ENCODE measurements at places on chromosomes 7 and 10. TPM values are rescaled to one million over a fixed set of nuclear protein-coding genes. Genes with fewer than 3 reads are reported as not detected.
A peak's percentile ranks its signal among the peaks of the same experiment; 100 is the strongest.

DNA sequence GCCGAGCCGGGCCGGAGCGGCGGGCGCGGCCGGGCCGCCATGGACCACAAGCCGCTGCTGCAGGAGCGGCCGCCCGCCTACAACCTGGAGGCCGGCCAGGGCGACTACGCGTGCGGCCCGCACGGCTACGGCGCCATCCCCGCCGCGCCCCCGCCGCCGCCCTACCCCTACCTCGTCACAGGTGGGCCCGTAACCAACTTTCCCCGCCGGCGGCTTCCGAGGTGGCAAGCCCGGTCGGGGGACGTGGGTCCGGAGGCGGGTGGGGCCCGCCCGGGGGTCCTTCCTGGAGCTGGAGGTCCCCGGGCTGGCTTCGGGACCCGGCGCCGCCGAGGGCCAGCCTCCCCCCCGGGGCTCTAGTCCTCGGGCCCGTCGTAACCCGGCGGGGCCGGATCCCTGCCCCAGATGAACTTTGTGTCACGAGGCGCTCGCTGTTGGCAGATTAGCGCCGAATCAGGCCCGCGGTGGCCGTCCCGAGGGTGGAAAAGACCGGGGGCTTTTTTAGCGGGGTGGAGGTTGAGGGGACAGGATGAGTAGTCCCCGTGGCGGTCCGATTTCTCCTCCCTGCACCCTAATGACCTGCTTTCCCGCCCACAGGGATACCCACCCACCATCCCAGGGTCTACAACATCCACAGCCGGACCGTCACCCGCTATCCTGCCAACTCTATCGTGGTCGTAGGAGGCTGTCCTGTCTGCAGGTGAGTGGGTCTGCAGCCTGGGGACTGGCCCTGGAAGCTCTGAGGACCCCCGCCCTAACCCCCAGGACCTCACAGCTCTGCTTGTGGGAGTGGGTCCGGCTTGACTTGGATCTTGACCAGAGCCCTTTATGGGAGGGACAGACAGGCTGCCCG lies 496 bp downstream of the BRI3 start:
- peak; percentile 41 for ATAC-seq

GRCh38 chr10:53379956-53380355 lies 607.4 kb upstream of the MBL2 start:
- no peak for ATAC-seq

GRCh38 chr10:3595736-3596135 lies 189.3 kb downstream of the KLF6 start:
- no peak for ATAC-seq

APBB1IP gene
- 50.4 TPM for total RNA-seq

RAPGEF5 gene
- 0.26 TPM for total RNA-seq

- no peak for ATAC-seq
These were observed at the start of gene HPSE2 for GRCh38 chr10:99235658-99236626. HPSE2 (minus strand) TSS chr10:99235852.

UPK3B gene
- 1.0 TPM for total RNA-seq

DNA sequence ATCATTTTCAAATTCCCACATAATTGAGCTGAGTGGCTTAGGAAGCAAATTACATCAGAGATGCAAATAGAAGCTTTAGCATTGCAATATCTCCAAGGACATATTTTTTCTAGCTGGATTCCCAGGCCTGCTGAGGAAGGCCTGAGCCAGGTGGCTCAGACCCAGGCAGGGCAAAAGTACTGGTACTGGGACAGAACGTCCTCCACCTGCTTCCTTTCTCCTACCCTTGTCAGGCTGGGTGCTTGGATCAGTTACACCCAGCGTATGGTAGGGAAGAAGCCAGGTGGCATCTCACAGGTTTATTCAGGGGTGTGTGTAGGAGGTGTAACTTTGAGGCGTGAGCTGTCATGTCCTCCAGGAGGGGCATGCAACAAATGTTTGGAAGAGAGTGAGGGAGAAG lies 3.0 kb upstream of the PANK1 start:
- no peak for ATAC-seq

PRRT4 gene
- total RNA-seq, result 0.45 TPM

METTL27 gene
- total RNA-seq, result 0.76 TPM

DNA sequence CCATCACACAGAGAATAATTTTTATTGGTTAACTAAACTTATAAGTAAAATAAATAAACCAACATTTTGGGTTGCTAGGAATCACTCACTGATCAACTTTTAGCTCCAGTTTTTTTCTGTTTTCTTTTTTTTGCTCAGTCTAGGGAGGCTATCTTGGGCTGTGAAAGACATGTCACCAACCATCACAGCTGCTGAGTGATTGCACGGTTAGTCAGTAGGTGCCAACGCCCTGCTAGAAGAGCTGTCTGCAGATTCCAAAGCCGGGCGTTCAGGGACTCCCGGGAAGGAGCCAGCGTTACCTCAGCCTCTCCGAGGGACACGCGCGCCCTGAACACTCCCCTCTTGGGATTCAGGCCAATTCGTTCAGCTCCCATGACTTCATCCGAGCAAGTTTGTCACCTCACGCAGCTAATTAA lies 604 bp upstream of the STAM start:
- peak; percentile 18 for ATAC-seq

DNA sequence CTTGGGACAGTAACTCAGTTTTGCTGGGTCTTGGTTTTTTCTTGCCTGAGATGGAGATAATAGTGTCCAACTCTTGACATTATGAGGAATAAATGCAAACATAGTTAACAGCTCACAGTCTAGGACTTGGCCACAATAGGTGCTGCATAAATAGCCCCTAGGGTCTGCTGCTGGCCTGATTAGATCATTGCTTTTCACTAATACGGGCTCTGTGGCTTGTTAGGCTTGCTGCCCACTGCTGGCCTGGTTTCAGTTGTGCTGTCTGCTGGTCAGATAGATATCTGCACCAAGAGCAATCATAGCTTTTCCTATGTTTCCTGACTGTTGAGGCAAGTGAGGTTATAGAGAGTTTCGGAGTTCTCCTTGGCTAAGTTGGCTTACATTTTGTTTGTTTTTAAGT lies 246.1 kb downstream of the DNAJB9 start:
- ATAC-seq, result no peak

- ATAC-seq, result no peak
These were observed 87.2 kb upstream of the INSYN2A start for GRCh38 chr10:127283576-127283975.

FKBP9 gene
- 0.65 TPM for total RNA-seq

GRCh38 chr10:11381023-11381422 lies 230.4 kb downstream of the USP6NL start:
- ATAC-seq, result peak; percentile 67

GRCh38 chr10:112539340-112539739 lies 92.3 kb downstream of the VTI1A start:
- ATAC-seq, result no peak

NET1 gene
- total RNA-seq, result 39.6 TPM

EPHA1 gene
- total RNA-seq, result 1.8 TPM

DNA sequence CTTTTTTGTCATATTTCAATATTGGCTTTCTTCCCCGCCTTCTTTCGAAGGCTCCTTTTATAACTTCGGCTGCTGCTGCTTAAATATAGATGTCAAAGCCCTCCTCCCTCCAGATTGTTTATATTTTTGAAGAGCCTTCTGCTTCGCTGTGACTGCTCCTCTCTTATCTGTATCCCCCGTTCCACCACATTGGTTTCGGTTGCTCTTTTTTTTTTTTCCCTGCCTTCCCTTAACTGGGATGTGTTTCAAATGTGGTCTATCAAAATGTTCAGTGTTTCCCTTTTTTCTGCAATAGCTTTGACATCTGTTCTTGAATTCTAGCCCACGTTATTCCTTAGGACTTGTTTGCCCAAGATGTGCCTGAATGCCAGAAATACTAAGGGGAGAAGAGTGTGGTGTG lies 96.4 kb downstream of the CUX1 start:
- no peak for ATAC-seq

- no peak for ATAC-seq
These were observed 22.5 kb downstream of the SEMA3D start for GRCh38 chr7:85164376-85164775.

- no peak for ATAC-seq
These were observed 179.8 kb downstream of the EBF3 start for GRCh38 chr10:129784291-129784690.

DNA sequence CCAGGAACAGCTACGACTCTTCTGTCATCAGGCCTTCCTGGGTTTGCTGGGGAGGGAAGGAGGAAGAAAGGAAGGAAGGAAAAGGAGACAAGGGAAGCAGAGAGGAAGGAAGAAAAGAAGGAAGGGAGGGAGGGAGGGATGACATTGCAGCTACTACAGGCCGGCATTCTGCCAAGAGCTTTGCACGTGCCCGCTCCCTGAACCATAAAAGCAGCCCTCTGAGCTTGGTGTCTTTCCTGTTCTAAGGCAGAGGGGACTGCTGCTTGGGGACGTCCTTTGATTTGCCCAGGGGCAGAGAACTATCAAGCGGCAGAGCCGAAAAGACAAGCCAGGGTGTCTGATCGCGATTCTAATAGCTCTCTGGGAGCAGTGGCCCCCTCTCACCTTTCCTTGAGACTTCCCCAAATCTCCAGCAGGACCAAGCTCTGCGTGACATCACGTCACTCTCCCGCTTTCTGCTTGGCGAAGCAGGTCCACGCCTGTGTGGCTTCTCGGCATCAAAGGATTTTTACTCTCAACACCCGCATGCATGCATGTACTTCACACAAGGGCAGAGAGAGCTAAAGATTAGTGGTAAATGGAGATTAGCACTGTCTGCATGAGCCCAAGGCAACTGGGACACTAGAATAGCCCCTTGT lies 167.8 kb upstream of the AUTS2 start:
- ATAC-seq, result no peak

DNA sequence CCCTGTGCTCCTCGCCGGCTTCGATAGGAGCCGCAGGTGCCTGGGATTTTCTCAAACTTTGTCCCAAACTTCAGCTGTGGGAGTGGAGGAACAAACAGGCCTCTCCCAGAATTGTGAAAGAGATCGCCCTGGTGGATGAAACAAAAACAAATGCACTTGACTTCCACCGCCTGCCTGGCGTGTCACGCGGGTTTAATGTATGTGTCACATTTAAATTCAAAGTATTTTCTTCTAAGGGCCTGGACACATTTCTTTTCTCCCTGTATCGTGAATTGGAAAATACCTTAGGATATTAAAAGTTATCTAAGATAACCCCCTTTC lies 694 bp upstream of the WASL start:
- ATAC-seq, result peak; percentile 13

PRKAG2 gene
- total RNA-seq, result 21.6 TPM

GRCh38 chr10:126564326-126564888 lies 106.1 kb downstream of the C10orf90 start:
- peak; percentile 31 for ATAC-seq

GRCh38 chr10:20853276-20853675 lies 43.8 kb downstream of the NEBL start:
- ATAC-seq, result no peak

DNA sequence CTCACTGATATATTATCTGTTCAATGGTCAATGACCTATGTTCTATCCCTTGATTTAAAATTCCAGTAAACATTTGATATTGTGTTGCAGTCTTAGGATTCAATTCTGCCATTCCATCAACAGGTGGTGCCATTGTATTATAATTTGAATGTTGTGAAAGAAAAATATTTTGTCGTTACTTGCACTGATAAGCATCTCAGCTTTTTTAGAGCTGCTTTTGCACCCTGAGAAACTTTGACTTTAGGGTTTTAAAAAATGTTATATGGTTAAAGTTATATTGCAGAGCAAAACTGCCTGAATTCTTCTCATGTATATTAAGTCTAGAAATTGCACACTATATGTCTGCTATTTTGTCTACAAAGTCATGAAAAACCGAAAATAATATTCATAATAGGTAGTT lies 18.8 kb upstream of the MINDY3 start:
- no peak for ATAC-seq

GRCh38 chr10:60989400-60989876 lies 45.5 kb upstream of the RHOBTB1 start:
- ATAC-seq, result no peak

DNA sequence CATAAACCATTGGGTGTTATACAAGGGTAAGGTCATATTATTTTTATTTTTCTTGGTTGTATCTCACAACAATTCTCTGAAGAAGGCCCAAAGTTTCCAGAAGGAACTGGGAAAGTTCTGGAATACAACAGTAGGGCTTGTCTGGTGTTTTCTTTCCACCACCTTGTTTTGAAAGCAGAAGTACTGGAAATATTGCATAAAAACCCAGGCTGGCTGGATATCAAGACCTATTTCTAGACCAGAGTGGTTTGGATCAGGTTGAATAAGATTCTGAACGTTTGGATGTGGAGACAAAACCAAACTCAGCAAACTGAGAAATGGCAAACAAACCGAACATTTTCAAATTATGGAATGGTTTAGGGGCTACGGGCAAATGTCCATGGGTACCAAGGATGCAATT lies 182.6 kb upstream of the FZD8 start:
- ATAC-seq, result no peak

GRCh38 chr7:92924800-92925199 lies 88.4 kb upstream of the CDK6 start:
- ATAC-seq, result no peak

CFAP70 gene
- 0.73 TPM for total RNA-seq

NDUFA5 gene
- total RNA-seq, result 54.0 TPM

NEUROD6 gene
- not detected for total RNA-seq

DOCK4 gene
- total RNA-seq, result 1.5 TPM

- no peak for ATAC-seq
These were observed 28.4 kb upstream of the ITGA8 start for GRCh38 chr10:15748126-15748525.

GRCh38 chr10:108689891-108690290 lies 1233.4 kb downstream of the XPNPEP1 start:
- no peak for ATAC-seq

LIPJ gene
- not detected for total RNA-seq

- no peak for ATAC-seq
These were observed 95.0 kb downstream of the CALD1 start for GRCh38 chr7:134874407-134874806.

GRCh38 chr10:34427911-34428216 lies 387.2 kb downstream of the PARD3 start:
- ATAC-seq, result no peak

DNA sequence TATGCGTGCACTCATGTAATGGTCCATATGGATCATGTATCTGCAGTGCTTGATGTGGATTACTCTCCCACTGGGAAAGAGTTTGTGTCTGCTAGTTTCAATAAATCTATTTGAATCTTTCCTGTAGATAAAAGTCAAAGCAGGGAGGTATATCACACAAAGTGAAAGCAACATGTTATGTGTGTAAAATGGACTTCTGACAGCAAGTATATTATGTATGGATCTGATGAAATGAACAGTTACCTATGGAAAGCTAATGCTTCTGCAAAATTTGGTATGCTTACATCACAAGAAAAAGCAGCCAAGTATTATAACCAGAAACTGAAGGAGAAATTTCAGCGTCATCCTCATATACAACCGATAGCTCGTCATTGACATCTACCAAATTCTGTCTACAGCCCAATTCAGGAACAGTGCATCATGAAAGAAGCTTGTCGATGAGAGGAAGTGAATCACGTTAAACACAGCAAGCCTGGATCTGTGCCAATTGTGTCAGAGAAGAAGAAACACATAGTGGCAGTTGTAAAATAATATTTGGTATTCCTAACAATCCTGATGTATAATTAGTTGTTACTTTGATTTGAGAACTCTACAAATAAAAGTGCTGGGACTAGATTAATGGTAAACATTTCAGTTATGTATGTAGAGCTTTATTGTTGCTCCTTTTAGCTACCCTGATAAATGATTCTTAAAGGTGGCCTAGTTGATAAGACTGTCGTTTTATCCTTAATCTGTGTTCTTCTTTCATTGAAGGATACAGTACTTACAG lies 14.2 kb upstream of the SYPL1 start:
- peak; percentile 90 for ATAC-seq

Data from activated T-helper 17 cell treated with anti-CD3 and anti-CD28 coated beads, Interleukin-2, amount 50 U/mL, for 72 hours (primary cell).